Naive thymus-derived CD4-positive, alpha-beta T cell (primary cell): ENCODE measurements at places on chromosomes 7 and 10. TPM values are rescaled to one million over a fixed set of nuclear protein-coding genes. Genes with fewer than 3 reads are reported as not detected.

SGCE gene
- 0.19 TPM in 1 of 2 replicates, not detected in the other for total RNA-seq

TCTN3 gene
- total RNA-seq = 22.8 TPM

DNA sequence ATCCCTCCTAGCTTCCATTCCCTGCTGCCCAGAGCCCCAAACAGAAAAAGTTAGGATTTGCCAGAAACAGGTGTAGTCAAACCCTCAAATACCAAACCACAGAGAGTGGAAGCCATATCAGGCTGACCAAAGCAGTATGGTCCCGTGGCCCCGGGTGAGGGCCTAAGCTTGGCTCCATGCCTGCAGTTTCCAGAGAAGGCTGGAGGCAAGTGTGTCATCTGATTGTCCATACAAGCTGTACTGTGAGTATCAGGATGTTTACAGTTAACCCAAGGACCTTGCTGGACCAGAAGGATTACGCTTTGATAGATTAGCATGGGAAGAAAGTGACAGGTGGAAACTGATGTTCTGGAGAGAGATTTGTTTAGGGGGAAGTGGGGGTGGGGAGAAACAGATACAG, 96.3 kb downstream of the PRKAG2 start:
- no peak overlapping the region for H3K4me3 ChIP-seq
- H3K36me3 ChIP-seq = no peaks in the 10 kb centered on the region
- no peak overlapping the region for H3K27ac ChIP-seq
- DNase-seq = no peak
- H3K27me3 ChIP-seq = no peaks in the 10 kb centered on the region

- no peak overlapping the region for H3K27ac ChIP-seq
- no peaks in the 10 kb centered on the region for H3K27me3 ChIP-seq
- DNase-seq = no peak
- no peaks in the 10 kb centered on the region for H3K36me3 ChIP-seq
Measured at GRCh38 chr7:93944673-93945072, 23.1 kb downstream of the GNG11 start.

DNA sequence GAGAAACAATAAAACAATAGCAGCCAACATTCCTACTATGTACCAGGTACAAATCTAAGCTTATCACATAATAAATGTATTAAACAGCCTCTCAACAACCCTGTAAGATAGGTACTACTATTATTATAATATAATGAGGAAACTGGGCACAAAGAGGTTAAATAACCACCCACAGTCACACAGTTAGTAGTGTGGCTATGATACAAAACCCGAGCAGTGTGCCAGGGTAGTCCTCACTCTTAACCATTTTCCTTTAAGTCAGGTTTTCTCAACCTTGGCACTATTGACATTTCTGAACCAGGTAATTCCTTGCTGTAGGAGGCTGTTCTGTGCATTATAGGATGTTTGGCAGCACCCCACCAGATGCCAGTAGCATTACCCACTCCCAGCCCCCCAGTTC, 48.8 kb downstream of the DNAJC1 start:
- H3K27me3 ChIP-seq = no peaks in the 10 kb centered on the region
- H3K4me1 ChIP-seq = no peaks in the 10 kb centered on the region
- DNase-seq = no peak
- H3K36me3 ChIP-seq = no peaks in the 10 kb centered on the region
- H3K4me3 ChIP-seq = no peak overlapping the region
- H3K27ac ChIP-seq = no peak overlapping the region

- no peak overlapping the region for H3K4me3 ChIP-seq
- H3K27me3 ChIP-seq = no peaks in the 10 kb centered on the region
- DNase-seq = no peak
- H3K4me1 ChIP-seq = peaks cover 4% of the 10 kb centered on the region
Measured at GRCh38 chr7:99395616-99396327, 12.6 kb downstream of the PDAP1 start.

GRCh38 chr10:112369495-112370423, 4.2 kb upstream of the ACSL5 start:
- H3K27me3 ChIP-seq = no peaks in the 10 kb centered on the region
- no peak for DNase-seq

GRCh38 chr7:108002726-108003598, at the start of gene LAMB1:
TSS of gene LAMB1 (minus strand) at chr7:108003161. CDS start at chr7:108002885, 276 bp downstream.
- no peak within 1 kb of the TSS for H3K27ac ChIP-seq
- H3K4me3 ChIP-seq = peak within 1 kb of the TSS; percentile 20
- no peaks in the 10 kb centered on the region for H3K4me1 ChIP-seq
- DNase-seq = no peak
- H3K36me3 ChIP-seq = no peaks in the 10 kb centered on the region

DNA sequence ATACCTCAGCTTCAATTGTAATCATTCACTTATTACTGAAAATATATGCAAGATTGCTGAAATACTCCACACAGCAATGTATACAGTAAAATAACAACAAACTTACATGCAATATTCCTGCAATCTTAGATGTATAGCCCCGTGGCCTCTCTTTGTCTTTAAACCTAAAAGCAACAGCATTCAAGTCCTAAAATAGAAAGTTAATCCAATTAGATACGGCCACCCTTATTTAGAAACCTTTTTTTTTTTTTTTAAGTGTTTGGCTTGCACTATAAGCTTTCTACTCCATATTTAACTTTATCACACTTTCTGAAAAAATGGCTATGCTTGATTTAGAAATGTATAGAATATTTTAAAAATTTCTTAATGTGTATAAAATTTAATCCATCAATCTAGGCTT, 67.6 kb downstream of the IDE start:
- no peaks in the 10 kb centered on the region for H3K4me1 ChIP-seq
- no peak for DNase-seq
- H3K4me3 ChIP-seq = no peak overlapping the region
- no peaks in the 10 kb centered on the region for H3K36me3 ChIP-seq

DNA sequence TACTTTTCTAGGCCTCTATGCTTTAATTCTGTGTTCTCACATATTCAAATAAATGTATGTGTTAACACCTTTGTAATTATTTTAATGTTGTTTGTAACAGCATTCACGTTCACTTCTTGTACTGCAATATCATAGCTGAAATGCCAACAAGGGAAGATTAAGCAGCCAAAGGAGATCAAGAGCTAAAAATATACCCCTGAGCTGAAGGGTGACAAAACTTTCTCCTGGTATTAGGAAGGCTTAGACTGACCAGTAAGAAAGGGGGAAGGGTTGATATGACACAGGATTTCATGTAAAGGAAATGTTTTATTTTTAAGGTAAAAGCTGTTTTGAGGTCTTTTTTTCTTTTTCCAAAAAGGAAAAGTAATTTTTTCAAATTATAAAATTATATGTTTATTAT, 40.4 kb upstream of the VDAC2 start:
- peaks cover 31% of the 10 kb centered on the region for H3K4me1 ChIP-seq
- no peaks in the 10 kb centered on the region for H3K27me3 ChIP-seq
- DNase-seq = no peak
- H3K36me3 ChIP-seq = no peaks in the 10 kb centered on the region
- no peak overlapping the region for H3K27ac ChIP-seq
- no peak overlapping the region for H3K4me3 ChIP-seq

DNA sequence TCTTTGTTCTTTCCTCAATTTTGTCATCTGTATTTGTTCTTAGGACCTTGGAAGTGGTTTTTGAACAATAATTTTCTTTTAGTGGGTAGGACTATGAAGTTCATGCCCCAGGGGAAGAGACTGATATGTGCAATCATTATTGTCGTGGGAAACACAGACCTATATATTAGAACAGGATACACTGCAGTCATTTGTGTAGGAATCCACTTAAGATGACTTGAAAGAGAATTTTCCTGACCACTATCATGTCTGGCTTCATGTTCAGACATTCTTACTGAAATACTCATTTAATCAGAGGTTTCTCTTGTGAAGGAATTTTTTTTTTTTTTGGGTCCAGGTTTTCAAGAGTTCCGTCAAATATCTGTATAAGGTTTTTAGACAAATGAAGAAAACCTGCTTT, 163.6 kb downstream of the SUGCT start:
- H3K27me3 ChIP-seq = no peaks in the 10 kb centered on the region
- no peak overlapping the region for H3K4me3 ChIP-seq
- H3K36me3 ChIP-seq = no peaks in the 10 kb centered on the region
- H3K27ac ChIP-seq = no peak overlapping the region

- no peaks in the 10 kb centered on the region for H3K27me3 ChIP-seq
- H3K36me3 ChIP-seq = no peaks in the 10 kb centered on the region
- no peaks in the 10 kb centered on the region for H3K4me1 ChIP-seq
- H3K27ac ChIP-seq = no peak overlapping the region
- H3K4me3 ChIP-seq = no peak overlapping the region
Measured at GRCh38 chr7:47253650-47254080, 328.2 kb downstream of the TNS3 start.

GRCh38 chr7:126529254-126529653, 723.5 kb downstream of the GRM8 start:
- H3K4me1 ChIP-seq = no peaks in the 10 kb centered on the region
- no peaks in the 10 kb centered on the region for H3K36me3 ChIP-seq
- no peaks in the 10 kb centered on the region for H3K27me3 ChIP-seq
- H3K27ac ChIP-seq = no peak overlapping the region
- H3K4me3 ChIP-seq = no peak overlapping the region

GRCh38 chr7:35037211-35037525, at the start of gene DPY19L1:
TSS of gene DPY19L1 (minus strand) at chr7:35037485. CDS start at chr7:35037394, 91 bp downstream.
- DNase-seq = no peak
- H3K36me3 ChIP-seq = no peaks in the 10 kb centered on the region
- H3K27me3 ChIP-seq = no peaks in the 10 kb centered on the region
- H3K4me3 ChIP-seq = peak within 1 kb of the TSS; percentile 73
- peaks cover 17% of the 10 kb centered on the region for H3K4me1 ChIP-seq
